Frontal cortex (tissue), 4 donors: ENCODE measurements at places on chromosomes 4 and X.

GRCh38 chrX:68945603-68946228 is 116.9 kb downstream of the EFNB1 start:
- no peak for DNase-seq

- DNase-seq, result no peak
These were observed 389.9 kb upstream of the ANXA10 start for GRCh38 chr4:167702391-167702790.

DNA sequence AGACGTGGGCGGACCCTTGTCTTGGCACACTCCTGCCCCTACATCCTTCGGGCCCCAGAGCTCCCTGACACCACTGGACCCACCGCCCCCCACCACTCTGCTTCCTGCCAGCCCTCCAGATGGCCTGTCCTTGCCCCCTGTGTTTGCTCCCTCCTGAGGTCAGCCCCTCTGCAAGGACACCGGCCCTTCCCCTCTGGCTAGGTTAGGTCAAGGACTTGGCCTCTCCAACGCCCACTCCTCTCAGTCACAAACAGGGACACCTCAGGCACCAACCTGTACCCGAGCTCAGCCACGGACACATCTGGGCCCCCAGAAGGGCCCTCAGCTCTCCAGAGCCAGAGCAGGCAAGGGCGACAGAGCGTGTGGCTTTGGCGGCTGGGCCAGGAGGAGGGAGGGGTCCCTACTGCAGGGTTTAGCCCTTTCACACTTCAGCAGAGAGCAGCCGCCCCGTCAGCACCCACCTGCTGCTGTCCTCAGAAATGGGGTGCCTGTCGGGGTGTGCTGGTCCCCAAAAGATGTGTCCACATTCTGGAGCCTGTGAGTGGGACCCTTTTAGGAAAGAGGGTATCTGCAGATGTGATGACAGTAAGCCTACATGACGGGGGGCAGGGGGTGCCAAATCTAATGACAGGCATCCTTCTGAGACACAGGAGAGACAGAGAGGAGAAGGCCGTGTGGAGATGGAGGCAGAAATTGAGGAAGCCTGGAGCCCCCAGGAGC is 23.5 kb upstream of the DUSP9 start:
- no peak for DNase-seq

DNA sequence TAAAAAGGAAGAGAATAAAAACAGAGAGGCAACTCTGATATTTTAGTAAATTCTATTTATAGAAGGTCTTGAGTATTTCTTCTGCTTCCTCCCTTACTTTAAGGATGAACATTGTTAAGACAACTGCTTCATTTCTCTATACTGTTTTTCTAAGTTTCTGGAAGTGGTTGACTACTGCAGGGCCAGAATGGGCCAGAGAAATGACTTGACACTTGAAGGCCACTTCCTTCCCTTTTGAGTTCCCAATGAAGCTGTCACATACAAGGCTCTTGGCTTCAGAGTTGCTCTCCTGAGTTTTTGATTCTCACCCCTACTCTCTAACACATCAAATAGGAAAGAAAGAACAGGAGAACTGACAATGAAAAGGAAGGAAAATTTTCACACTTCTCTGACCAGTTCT is 37.6 kb downstream of the PKD2 start:
- no peak for DNase-seq

DNA sequence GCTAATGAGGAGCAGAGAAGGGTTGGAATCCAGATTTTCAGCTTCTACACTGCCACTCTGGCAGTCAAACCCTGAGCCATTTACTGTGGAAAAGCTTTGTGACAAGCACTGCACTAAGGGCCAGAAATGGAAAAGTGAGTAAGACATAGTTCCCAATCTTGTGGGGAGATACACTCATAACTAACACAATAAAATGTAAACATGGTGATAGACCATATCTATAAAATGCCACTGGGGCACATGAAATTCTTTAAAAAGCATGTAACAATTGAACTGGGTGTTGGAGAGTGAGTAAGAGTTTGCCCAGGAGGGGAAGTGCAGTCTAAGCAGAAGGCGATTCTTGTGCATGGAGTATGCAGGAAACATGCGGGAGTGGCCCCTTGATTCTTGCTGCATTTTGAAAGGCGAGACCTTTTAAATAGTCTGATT is 32.0 kb upstream of the ANXA5 start:
- DNase-seq, result no peak

GRCh38 chr4:166538491-166539005 is 665.5 kb downstream of the TLL1 start:
- no peak for DNase-seq

- DNase-seq, result no peak
These were observed 234.0 kb downstream of the SPOCK3 start for GRCh38 chr4:167000141-167000852.

GRCh38 chrX:133796282-133796681 is 189.1 kb downstream of the GPC3 start:
- DNase-seq, result no peak

- DNase-seq, result no peak
These were observed 10.8 kb downstream of the CLCN4 start for GRCh38 chrX:10167573-10167972.

DNA sequence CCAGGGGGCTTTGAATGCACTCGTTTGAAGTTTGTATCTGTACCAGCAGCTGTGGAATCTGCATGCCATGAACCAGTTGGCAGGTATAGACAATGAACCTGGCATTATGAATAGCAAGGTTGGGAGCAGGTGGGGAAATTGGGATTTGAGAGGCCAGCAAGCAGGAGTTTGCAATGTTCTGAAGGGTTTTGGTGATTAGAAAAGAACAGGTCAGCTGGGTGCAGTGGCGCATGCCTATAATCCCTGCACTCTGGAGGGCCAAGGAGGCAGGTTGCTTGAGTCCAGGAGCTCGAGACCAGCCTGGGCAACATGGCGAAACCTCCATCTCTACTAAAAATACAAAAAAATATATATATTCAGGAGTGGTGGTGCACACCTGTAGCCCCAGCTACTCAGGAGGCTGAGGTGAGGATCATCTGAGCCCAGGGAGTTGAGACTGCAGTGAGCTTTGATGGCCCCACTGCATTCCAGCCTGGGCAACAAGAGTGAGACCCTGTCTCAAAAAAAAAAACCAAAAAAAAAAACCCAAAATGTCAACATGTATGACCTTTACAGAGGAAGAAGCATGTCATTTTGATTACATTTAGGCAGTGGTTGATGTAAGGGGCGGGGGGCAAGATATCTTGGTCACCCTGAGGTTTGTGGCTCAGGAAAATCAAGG is 63.9 kb downstream of the TSC22D3 start:
- DNase-seq, result no peak

DNA sequence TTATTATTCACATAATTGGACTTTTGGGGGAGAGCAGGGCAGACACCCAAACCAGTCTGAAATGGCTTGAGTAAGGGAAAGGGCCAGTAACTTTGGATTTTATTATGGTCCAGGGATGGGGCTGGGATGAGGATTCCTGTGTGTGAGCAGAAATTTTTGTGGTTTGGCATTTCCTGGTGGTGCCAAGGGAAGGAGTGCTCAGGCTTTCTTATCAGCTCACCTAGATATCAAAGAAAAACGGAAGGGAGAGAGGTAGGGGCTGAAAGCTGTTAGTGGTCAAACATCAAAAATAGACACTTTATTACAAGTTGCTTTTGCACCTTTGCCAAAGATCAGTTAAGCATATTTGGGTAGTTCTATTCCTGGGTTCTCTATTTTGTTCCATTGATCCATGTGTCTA is 128.5 kb upstream of the DIPK2B start:
- no peak for DNase-seq

DNA sequence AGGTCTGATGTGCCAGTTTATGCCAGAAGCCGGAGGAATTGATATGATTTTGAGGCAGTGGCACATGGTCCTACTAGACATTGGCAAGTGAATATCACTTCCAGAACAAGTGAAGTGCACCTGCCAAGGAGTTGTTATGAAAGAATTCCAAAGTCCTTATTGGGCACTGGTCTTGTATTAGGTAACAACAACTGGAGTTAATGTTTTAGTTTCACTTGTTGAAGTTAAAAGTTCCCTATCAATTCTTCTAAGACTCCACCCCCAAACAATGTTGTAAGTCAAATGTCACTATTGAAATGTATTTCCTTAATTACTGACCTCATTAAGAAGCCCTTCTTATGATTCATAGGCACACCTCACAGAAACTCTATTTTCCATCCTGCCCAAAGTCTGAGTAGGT is 3.1 kb downstream of the TET2 start:
- no peak for DNase-seq

DNA sequence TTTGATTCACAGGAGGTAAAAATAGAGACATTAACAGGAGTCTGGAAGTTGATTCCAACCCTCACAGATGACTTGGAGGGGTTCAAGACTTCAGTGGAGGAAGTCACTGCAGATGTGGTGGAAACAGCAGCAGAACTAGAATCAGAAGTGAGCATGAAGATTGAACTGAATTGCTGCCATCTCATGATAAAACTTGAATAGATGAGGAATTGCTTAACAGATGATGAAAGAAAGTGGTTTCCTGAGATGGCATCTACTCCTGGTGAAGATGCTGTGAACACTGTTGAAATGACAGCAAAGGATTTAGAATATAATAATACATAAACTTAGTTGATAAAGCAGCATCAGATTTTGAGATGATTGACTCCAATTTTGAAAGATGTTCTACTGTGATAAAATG is 76.5 kb downstream of the RELL1 start:
- no peak for DNase-seq

DNA sequence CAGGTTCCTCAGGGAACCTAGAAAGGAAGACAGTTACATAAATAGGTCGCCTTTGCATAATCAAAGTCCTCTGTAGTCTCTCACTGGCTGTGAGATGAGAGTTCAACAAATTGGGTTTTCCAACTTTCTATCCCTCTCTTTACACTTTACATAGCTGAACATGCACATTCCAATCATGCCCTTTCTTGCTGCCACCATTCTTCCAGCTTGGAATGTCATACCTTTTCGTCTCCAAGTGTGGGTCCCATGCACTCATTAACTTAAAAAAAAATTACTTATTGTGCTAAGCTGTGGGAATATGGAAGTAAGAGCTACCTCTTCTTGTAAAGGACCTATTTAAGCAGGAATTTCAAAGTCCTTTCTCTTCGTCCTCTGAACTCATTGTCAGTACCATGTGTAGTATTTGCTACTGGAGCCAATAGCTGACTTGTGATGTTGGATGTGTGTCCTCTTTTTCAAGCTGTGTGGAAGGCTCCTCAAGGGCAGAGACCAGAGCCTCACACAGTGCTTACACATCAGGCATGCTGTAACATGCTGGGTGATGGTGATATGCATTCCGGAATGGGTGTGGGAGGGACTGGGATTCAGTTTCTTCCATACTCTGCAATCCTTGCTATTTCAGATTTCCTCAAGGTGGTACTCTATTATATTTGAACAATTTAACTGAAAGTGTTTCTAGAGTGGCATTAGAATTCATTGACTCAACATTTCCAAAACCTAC is 7.1 kb downstream of the ENOPH1 start:
- no peak for DNase-seq

GRCh38 chrX:133741303-133741702 is 244.1 kb downstream of the GPC3 start:
- DNase-seq, result no peak

- no peak for DNase-seq
These were observed 14.4 kb downstream of the HADH start for GRCh38 chr4:108003982-108004515.

DNA sequence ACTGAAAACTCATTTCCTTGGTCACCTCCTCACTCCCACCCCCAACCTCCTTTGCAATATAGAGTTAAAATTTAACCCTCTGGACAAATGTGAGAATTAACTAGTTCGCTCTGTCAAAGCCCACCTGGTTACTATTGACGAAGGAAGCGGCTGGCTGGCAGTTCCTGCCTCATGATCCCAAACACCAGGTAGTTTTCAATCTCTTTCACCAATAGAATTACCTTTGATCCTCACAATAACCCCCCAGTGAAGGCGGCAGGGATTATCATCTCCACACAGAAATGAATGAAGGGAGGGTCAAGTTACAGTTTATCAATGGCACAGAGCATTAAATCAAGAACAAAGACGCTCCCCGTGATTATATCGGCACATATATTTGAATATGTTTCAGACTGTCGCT is 65.7 kb upstream of the TTC29 start:
- no peak for DNase-seq

DNA sequence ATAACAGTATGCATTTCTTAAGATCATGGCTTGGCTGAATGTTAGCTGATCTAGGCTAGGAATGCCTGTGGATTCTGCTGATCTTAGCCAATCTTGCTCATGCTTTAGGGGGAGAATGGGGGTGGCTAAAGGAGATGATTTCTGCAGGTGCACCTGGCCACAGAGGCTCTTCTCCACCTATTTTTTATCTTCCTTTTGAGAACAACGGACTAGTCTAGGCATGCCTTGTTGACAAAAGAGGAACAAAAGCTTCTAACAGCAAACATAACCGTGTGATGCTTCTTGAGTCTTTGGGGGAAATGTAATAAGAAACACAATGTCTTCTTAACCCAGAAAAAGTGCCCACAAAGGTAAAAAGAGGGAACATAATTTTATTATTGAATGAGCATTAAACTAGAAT is 743.5 kb downstream of the ARAP2 start:
- no peak for DNase-seq

GRCh38 chrX:39174772-39175417 is 373.6 kb downstream of the MID1IP1 start:
- DNase-seq, result no peak

- no peak for DNase-seq
These were observed 1.7 kb upstream of the PPP2R2C start for GRCh38 chr4:6474053-6474568.

GRCh38 chr4:82681754-82682153 is 116.8 kb downstream of the SCD5 start:
- DNase-seq, result no peak

- DNase-seq, result no peak
These were observed 192.0 kb upstream of the ANK2 start for GRCh38 chr4:112857461-112857860.

- DNase-seq, result no peak
These were observed 43.9 kb downstream of the PTTG2 start for GRCh38 chr4:38004062-38004461.

DNA sequence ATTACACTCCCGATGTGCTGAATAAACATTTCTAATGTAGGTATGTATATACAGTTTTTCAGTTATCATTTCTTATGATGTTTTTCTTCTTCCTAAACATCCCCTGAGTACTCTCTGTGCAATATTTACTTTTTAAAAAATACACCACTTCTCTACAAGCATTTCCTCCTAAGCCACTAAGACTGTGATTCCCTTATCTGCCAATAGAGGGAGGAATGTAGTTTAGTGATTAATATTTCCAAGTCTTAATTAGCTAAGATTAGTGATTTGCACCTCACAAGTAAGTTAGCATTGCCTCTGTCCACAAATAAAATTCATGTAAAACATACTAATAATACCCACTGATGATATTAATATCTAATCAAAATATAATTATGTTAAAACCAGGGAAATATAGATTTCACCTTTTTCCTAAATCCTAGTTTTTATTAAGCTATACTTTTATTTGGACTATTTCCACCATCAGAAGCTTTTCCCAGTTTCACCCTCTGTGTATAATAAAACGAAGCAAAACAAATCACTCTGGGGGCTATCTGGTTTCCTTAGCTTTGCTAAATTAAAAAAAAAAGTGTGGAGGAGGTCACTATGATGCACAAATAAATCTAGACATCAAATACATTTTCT is 909.1 kb downstream of the FAT4 start:
- DNase-seq, result no peak
